ENCODE measurements at places on chromosomes 2 and 18. TPM values are rescaled to one million over a fixed set of nuclear protein-coding genes. Genes with fewer than 3 reads are reported as not detected.

The UGT1A5 gene
- not detected for polyA plus RNA-seq

The PRSS56 gene
- polyA plus RNA-seq = not detected

The LRP2 gene
- 90.5 TPM for polyA plus RNA-seq

The NR4A2 gene
- 2.8 TPM for polyA plus RNA-seq

The HSBP1L1 gene
- 29.2 TPM for polyA plus RNA-seq

The GCA gene
- 33.4 TPM for polyA plus RNA-seq

The GPBAR1 gene
- polyA plus RNA-seq = 1.4 TPM

The SIGLEC15 gene
- 0.35 TPM for polyA plus RNA-seq

The TMEM200C gene
- 1.3 TPM for polyA plus RNA-seq

The KCTD18 gene
- polyA plus RNA-seq = 14.0 TPM

DNA sequence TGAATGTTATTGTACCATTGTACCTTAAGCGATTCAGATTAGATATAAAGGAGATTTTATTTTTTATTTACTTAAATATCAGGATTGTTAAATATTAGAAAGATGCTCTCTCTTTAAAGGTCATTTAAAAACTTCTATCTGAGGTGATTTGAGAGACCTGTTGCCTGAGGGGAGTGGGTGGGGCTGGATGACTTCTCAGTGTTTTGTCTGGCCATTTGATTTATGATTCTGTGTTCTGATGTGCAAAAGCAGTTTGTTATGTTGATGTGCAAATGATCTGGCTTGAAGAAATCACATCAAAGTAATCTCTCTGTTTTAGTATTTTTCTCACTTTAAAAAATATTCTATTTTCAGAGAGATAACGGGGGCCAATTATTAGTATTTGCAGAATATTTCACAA lies 370.8 kb downstream of the NUP35 start:
- DNase-seq = no peak

GRCh38 chr18:12886498-12887126 lies 2.6 kb upstream of the PTPN2 start:
- no peak for DNase-seq

DNA sequence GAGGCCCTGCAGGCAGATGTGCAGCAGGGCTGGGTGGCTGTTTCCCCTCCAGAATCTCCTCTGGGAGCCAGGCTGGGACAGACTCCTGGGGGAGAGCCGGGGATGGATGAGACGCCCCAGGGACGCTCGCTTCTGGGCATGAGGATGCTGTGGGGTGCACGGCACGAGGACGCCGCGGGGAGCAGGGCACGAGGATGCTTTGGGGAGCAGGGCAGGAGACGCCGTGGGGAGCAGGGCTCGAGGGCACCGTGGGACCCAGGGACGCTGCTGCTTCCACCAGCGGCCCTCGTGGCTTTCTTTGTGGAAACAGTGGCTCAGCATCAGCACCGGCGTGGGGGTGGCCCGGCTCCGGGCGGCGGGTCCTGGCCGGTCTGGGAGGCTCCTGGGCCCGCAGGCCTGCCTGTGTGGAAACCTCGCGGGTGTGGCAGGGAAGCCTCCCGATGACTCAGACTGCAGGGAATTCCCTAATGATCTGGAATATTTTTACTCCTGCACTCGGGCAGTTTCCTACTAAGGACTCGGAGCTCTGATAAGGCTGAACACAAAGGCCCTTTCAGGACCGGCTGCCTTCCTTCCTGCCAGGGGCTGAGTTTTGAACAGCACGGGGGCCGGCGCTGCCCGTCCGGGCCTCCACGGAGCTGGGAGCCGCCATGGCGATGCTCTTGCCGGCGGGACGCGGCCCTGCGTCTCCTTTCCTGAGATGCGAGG lies 62.6 kb downstream of the NFATC1 start:
- no peak for DNase-seq

DNA sequence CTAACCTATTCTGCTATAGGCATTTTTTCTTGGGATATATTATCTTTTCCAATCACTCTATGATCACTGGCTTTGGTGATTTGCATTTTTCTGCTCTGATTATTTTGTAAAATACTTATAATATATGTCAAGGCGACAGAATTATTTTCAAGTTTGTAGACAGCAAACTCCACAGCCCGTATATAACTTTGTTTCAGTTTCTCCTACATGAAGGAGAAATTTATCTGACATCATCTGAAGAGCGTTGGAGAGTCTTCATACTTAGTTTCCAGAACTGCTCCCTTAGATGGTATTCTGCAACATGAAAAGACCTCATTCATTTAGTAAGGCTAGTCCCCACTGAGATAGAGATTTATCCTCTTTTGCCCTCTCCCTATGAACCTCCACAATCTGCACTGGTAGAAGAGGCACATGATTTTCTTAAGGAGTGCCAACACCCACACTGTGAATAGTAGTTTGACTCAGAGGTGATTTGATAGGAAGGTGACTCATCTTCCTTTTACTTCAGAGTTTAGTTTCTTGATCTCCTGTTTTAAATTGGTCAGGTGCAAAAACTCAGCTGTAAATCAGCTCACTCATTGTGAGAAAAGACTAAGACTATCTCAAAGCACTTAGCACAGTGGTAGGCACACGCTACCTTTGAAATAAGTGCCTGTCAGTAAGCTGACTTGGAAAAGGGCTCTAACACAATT lies 1848.6 kb upstream of the CELF4 start:
- DNase-seq = no peak

GRCh38 chr18:76459687-76460350 lies 35.2 kb downstream of the ZNF516 start:
- no peak for DNase-seq

DNA sequence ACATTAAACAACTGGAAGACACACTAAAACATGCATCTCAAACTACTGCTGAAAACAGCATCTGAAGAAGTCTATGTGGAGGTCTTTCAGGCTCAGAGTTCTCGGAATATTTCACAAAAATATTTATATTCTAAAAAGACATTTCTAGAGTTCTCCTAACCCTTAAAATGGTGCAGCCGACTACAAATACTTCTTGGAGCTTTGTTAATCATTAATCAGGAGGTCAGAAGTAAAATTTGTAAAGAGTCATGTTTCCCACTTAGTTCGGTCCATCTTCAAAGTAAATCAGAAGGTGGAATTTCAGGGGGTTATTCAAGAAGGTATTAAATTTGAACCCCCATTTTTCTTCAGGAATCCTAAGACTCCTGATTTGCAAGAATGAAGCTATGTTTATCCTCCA lies 72.7 kb downstream of the FAM228A start:
- no peak for DNase-seq

GRCh38 chr18:407191-407590 lies 93.3 kb downstream of the COLEC12 start:
- no peak for DNase-seq

DNA sequence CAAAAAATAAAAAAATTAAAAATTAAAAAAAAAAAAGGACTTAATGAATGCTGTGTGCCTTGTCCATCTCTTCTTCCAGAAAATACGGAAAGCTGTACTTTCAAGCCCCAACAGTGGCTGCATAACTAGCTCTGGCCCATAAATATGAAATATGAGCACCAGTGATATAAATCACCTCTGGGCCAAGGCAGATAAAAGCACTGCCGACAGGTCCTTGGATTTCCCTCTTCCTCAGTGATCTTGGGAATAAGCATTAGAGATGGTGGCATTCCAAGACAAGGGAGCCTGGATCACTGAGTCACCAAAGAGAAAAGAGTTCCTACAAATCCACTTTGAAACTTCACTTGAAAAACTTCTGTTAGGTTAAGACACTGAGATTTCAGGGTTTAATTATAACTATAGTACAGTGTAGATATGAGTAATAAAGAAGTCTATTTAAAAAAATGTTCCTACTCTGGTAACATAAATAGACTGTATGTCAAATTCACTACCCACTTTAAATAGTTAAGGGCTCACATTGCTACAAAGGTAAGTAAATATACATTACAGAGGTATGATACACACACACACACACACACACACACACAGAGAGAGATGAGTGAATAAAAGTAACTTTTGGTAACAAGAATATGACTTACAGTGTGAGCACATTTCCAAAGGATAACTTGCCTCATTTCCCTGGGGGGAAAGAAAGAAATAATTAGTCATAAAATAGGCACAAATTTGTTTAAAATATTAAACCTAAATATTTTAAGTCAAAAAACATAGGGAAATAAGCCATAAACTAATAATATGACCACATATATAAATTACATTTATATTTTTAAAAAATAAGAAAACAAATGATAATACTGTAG lies 35.6 kb downstream of the PPP3R1 start:
- no peak for DNase-seq

GRCh38 chr18:47480166-47480565 lies 228.7 kb upstream of the SKOR2 start:
- DNase-seq = no peak

- no peak for DNase-seq
Measured at GRCh38 chr2:101205521-101206479, 46.9 kb upstream of the CNOT11 start.

GRCh38 chr2:27962006-27962405 lies 71.5 kb downstream of the BABAM2 start:
- no peak for DNase-seq

DNA sequence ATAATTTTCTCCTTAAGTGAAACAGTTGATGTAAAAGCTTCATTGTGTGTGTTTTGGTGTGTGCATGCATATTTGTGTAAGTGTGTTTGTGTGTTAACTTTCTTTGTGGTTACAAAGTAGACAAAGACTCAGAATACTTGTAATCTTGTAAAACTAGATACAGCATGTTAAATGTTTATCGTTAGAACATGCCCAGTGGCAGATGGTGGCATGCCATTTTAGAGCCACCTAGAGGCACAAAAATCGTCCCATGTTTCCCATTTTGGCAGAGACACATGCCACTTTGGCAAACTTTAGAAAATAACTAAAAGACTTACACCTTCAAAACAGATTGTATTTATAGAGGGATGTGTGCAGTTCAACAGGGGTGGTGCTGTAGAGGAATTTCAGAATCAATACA lies 224.1 kb downstream of the LRP1B start:
- no peak for DNase-seq

DNA sequence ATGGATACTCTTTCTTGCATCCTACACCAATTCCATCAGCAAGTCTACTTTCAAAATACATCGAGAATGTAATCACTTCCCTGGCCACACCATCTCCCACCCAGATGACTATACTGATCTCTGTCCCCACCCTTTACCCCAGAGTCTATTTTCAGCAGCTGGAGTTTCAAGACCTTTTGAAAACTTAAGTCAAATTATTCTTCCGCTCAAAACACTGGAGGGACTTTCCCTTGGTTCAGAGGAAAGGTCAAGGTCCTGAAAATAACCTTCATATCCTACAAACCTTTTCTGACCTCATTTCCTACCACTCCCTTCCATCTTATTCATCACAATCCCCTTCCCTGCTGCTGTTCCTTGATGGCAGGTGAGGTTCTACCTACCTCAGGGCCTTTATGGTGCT lies 58.8 kb upstream of the LYPD6 start:
- DNase-seq = no peak

DNA sequence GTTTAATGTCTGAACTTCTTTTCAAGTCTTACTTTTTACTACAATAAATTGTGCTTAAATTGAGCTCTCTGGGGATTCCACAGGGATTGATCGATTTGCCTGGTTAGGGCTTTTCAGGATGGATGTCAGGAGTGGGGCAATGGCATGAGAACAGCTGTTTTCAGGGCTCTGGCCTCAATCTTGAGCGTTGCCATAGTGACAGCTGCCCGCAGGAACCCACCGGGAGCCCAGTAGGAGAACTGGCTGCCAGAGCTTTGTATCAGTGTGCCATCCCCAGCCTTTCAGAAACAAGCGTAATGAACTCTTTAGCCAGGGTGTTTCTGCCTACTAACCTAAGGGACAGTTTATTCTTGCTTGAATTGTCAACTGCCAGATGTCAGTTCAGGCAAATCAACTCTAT lies 93.5 kb downstream of the GALNT3 start:
- DNase-seq = no peak

GRCh38 chr2:36395866-36396265 lies 40.3 kb downstream of the CRIM1 start:
- no peak for DNase-seq

DNA sequence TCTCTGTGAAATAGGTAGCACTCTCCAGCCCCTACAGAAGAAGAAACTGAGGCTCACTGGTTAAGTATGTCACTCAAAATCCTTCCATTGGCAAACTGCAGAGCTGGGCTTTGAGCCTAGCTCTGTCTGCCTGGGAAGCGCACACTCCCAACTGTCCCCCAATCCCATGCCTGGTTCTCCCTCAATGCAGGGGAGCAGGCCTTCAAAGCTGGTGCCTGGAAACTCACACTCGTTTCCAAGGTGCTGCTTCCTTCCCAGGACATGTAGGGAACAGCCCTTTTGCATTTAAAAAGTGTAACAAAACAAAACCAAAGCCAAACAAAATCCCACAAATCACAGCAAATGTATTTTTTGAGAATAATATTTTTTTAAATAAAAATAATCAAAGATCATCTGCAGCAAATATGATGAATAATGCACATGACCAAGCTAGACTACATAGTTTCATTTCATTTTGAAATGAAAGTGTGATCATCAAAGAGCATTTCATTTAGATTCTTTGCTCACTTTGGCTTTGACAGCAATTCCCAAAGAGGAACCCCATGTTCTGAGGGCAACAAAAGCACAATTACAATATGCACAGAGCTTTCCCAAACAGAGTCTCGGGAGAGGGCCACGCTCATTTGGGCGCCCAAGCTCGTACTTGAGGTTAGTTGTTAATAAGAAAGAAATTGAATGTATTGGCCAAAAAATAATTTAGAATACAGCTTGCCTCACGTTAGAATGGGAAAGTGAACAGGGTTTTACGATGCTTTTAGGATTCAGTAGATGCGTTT lies 96.7 kb upstream of the ACKR3 start:
- no peak for DNase-seq

- DNase-seq = no peak
Measured at GRCh38 chr2:151217343-151217742, 44.3 kb downstream of the RBM43 start.

DNA sequence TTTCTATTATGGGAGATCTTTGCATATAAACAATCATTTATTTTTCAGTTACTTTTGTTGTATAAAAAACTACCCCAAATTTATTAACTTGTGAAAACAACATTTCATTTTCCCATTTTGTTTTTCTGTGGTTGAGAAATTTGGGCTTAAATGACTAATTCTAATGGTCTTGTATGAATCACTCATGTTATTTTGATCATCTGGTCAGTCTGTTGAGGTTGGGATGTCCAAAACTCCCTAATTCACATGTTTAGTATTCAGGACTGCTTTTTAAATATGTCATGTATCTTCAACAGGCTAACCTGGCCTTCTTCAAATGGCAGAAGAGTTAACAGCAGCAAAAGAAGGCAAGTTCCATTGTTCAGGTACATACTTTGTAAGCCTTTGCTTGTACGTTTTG lies 788.1 kb downstream of the TRIB2 start:
- DNase-seq = no peak

All from left renal cortex interstitium (tissue), 4 donors.